ENCODE measurements at places on chromosomes 6 and 20.

- no peak for DNase-seq
Observed at GRCh38 chr20:55760586-55760985, 244.7 kb downstream of the CBLN4 start.

DNA sequence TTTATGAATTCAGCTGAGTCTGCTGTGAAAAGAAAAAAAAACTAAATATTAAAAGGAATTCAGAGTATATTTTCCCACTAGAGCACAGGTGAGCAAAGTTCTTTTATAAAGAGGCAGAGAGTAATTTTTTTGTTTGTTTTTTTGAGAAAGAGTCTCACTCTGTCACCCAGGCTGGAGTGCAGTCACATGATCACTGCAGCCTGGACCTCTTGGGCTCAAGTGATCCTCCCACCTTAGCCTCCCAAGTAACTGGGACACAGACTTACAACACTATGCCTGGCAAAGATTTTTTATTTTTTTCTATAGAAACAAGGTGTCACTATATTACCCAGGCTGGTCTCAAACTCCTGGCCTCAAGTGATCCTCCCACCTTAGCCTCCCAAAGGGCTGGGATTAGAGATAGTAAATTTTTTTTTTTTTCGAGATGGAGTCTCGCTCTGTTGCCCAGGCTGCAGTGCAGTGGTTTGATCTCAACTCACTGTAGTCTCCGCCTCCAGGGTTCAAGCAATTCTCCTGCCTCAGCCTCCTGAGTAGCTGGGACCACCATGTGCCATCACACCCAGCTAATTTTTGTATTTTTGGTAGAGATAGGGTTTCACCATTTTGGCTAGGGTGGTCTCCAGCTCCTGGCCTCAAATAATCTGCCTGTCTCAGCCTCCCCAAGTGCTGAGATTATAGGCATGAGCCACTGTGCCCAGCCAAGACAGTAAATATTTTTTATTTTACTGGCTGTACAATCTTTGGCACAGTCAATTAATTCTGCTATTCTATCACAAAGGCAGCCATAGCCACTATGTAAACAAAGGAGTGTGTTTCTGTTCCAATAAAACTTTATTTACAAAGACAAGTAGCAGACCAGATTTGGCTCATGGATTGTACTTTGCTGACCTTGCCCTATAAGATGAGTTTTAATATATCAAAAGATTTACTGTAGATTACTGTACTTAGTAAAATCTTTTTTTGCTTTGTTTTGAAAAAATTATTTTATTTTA lies 14.5 kb upstream of the B4GALT5 start:
- DNase-seq: no peak

DNA sequence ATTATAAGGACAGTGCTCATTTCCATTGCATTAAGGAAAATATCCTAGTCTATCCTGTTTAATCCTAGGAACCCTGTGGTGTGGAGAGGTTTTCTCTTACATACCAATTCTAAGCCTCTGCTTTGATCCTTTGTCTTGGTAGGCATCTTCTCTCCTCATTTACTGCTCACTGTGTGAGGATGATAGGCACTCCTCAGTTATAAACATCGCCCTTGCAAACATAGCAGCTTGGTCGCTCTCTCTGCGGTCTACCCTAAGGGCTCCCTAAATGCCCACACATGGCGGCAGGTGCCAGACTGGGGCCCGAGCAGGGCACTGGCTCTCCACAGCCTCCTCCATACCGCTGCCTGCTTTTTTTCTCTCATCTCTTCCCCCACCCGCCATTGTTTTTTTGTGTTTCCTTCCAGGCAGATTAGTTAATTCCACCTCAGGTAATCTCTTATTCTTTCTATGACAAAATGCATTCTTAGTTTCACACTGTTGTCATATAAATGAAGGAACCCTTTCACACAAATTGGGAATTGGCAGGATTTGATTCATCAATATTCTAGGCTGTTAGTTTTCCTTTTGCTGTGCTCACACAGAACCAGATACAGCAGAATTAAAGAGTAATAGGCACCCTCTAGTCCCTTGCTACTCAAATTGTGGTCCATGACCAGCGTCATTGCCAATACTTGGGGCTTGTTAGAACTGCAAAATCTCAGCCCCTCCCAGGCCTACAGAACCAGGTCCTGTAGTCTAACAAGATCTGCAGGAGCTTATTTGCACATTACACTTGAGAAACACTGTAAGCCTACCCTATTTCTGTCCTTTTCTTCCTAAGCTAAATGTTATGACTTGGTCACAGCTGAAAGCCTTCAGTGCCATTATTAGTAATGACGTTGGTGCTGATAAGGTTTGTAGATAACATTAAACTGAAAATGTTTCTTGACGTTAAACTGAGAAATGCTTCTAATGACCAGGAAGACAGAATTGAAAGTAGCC lies 36.3 kb downstream of the CARMIL1 start:
- no peak for DNase-seq

GRCh38 chr20:33059741-33060390 lies 6.2 kb downstream of the BPIFB3 start:
- DNase-seq: no peak

GRCh38 chr20:37147250-37147649 lies 31.9 kb upstream of the RPN2 start:
- DNase-seq: no peak

DNA sequence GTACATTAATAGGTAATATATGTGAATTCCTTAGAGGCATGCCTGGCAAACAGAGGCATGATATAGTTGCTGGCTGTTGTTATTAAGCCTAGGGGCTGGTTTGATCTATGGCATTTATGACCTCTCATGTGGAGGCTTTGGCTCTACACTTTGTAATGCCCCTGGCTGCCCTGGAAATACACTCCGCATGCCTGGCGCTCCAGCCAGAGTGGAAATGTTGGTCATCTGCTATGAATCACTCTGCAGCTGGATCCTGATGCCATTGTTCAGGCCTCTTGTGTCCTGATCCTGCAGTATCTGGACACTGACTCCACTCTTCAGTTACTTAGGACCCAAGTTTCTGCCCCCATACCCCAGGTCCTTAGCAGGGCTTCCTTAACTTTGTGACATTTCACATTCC lies 200.5 kb upstream of the PCSK2 start:
- no peak for DNase-seq

DNA sequence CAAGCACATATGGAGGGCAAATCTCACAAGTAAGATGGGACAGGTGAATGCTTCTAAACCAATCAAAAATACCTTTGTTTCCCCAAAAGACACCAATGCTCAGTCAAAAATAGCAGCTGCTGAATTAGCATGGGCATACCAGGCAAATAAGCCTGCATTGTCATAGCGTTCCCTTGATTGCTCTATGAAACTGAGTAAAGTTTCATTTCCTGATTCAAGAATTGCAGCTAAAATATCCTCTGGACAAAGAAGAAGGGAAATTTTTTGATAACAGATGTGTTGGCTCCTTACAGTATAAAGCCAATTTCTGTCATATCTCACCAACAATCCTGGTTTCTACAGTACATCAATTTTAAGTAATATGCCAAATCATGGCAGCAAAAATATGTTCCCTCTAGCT lies 3.3 kb upstream of the TMEM14A start:
- no peak for DNase-seq

- DNase-seq: no peak
Observed at GRCh38 chr6:16504609-16505008, 256.7 kb downstream of the ATXN1 start.

GRCh38 chr6:107546691-107547450 lies 57.0 kb downstream of the SOBP start:
- no peak for DNase-seq

- DNase-seq: no peak
Observed at GRCh38 chr20:51021067-51022025, 1.6 kb downstream of the KCNG1 start.

DNA sequence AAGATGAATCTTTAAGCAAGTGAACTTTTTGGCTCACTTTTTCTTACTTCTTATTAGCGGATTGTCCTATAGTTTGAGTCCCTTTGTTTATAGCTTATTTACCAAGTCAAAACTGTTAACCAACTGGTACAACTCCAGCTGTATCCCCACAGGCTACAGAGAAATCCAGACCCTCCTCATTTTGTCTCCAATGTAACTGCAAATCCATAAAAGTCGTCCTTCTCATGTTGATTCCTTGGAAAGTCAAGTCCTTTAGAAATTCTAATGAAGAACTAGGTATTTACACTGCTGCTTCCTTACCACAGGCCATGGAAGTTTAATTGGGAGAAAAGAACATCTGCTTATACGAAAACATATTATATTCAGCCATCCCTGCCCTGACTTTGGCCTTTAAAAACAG lies 729.1 kb upstream of the NRSN1 start:
- DNase-seq: no peak

DNA sequence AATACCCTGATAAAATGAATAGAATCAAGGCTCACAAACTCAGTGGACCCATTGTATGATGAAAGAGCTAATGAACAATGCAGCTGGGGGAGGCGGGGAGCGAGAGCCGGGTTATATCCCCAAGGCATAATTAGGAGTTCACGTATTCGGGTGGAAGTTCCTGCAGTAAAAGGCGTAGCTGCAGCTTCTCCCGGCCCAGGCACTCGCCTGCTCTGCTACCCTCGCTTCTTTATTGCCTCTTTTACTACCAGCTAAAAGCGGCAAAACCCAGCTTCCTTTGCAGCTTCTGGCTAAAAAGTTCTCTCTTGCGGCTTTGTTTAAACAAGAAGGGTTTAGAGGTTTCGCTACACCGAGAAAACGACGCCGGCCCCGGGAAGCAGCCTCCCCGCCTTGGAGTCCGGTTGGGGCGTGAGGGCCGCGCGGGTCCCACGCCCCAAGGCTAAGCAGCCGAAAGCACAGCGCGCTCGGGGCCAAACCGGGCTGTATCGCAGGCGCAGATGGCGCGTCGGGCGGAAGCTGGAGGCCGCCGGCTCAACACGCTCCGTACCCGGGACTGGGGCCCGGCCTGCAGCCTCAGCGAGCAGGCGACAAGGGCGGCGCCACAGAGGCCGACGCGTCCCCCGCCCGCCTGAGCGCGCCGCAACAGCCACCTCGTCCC lies 1.6 kb downstream of the ZBTB2 start:
- DNase-seq: peak; percentile 63

GRCh38 chr20:14030991-14031390 lies 35.7 kb downstream of the MACROD2 start:
- no peak for DNase-seq

Data from stromal cell of bone marrow (primary cell).